IMR-90 (cell line): ENCODE measurements at places on chromosomes 5 and 9. TPM values are rescaled to one million over a fixed set of nuclear protein-coding genes. Genes with fewer than 3 reads are reported as not detected.

Gene PCDHB13
- total RNA-seq = 0.18 and 0.28 TPM in 2 replicates

DNA sequence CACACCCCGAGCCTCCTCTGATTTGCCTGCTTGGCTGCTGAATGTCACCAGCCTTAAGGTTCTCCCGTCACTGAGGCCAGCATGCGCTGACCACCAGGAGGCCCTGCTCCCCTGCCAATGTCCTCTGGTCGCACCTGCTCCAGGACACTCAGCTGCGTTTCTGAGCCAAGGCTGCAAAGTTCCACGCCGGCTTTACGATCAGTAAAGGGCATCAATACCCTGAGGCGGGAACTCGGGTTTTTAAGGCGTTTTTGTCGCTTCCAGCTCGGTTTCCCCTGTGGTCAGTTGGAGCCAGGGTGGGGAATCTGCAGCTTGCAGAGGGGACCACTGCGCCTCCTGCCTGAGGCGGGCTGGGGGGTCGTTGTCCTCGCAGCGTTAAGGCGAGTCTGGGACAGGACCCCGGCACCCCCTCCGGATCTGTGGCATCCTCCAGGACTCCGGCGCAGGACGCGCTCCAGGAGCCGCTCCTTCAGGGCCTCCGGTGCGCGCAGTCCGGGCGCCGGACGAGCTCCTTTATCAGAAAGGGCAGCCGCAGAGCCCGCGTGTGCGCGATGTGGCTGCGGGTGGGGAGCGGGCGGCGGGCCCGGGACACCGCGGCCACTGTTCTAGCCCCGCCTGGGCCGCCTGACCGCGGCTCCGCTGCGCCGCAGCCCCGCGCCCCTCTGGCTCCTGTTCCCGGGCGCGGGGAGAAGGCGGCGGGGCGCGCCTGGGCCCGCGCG lies 24.1 kb upstream of the FLT4 start:
- no peaks in the 10 kb centered on the region for H3K36me3 ChIP-seq
- H3K4me3 ChIP-seq = no peak overlapping the region
- H3K27ac ChIP-seq = no peak overlapping the region

DNA sequence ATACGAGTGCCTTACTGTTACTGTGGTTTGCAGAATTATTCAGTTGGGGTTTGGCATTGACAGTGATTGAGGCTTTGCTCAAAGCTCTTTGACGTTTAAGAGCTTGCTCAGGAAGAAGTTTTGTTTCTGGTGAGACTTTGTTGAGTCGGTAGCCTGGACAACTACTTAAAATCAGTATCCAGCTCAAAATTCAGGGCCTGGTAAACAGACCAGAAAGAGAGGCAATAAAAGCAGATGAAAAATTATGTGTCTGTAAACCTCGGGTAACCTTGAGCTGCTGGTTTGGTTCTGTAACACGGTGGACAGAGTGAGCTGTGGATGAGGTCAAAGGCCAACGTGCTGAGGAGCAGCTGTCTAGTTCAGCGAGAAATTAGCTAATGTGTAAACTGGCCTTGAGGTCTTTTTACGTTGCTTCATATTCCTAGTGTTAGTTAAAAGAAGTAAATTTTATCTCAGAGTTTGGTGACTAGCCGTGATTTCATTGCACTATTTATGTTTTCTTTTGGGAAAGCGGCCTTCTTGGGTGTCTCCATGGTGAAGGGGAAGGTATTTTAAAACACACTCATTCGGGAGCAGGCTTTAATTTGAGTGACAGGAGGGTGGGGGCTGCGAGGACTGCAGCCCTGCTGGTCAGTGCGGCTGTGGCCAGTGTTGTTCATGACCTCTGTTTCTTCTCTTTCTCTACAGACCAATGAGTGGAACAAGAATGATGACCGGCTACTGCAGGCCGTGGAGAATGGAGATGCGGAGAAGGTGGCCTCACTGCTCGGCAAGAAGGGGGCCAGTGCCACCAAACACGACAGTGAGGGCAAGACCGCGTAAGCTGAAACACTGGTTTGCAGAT lies 82.0 kb upstream of the TTC23L start:
- peak overlapping the region; percentile 38; the same call in 1 of the 2 replicates for H3K27ac ChIP-seq
- H3K27me3 ChIP-seq = no peaks in the 10 kb centered on the region
- no peak for DNase-seq
- H3K36me3 ChIP-seq = peaks cover 35% of the 10 kb centered on the region

GRCh38 chr9:109242741-109243140 lies 75.7 kb upstream of the FRRS1L start:
- no peaks in the 10 kb centered on the region for H3K4me1 ChIP-seq
- no peak overlapping the region for H3K27ac ChIP-seq
- no peak overlapping the region for H3K4me3 ChIP-seq
- no peaks in the 10 kb centered on the region for H3K36me3 ChIP-seq
- no peak for DNase-seq
- H3K27me3 ChIP-seq = peaks cover 8% of the 10 kb centered on the region

DNA sequence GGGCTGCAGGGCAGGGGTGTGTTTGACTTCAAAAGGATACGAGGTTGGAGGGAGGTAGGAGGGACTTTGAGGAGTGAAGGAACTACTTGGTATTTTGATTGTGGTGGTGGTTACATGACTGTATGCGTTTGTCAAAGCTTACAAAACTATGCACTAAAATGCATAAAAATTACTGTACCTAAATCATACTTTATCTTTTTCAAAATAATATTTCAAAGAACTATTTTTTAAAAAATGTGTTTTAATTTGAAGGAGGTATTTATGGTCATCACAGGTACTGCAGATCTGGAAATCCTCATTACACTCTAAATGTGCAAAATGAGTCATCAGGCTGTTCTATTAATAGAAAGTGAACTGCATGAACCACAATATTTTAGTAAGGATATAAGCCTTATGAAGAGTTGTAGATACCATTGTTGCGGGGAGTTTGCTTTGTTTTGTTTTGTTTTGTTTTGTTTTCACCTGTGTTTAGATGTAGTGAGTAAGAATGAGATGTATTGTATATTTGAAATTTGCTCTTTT lies 116.9 kb downstream of the ARRDC3 start:
- H3K4me3 ChIP-seq = no peak overlapping the region
- no peaks in the 10 kb centered on the region for H3K36me3 ChIP-seq
- peaks cover 2% of the 10 kb centered on the region; the same call in 1 of the 2 replicates for H3K4me1 ChIP-seq
- peak; percentile 73 for DNase-seq

DNA sequence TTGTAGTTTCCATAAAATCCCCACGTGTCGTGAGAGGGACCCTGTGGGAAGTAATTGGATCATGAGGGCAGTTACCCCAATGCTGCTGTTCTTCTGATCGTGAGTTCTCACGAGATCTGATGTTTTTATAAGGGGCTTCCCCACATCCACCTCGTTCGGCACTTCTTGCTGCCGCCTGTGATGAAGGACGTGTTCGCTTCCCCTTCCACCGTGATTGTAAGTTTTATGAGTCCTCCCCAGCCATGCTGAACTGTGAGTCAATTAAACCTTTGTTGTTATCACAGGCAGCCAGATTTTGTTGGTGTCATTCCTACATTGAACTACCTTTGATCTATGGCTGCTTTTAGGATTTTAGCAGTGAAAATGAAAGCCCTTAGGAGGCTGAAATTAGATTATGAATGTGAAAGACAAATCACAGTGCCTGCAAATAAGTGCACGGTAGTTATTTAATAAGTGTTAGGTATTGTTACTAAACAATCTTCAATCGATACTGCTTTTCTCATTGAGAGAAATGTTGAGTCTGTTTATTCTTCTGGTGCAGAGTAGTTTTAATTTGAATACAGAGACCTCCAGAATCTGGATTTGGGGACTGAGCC lies 68.0 kb upstream of the C6 start:
- no peak for DNase-seq
- H3K4me1 ChIP-seq = no peaks in the 10 kb centered on the region; the same call in 1 of the 2 replicates
- no peak overlapping the region for H3K27ac ChIP-seq
- no peaks in the 10 kb centered on the region for H3K27me3 ChIP-seq
- no peak overlapping the region for H3K4me3 ChIP-seq
